Activated CD8-positive, alpha-beta memory T cell treated with anti-CD3 and anti-CD28 coated beads, Interleukin-2, amount 10 ng/mL, durations not matched to agents 7 days and 5 days (primary cell): ENCODE measurements at places on chromosomes 7 and 10. TPM values are rescaled to one million over a fixed set of nuclear protein-coding genes. Genes with fewer than 3 reads are reported as not detected.
A peak's percentile ranks its signal among the peaks of the same experiment; 100 is the strongest.

DNA sequence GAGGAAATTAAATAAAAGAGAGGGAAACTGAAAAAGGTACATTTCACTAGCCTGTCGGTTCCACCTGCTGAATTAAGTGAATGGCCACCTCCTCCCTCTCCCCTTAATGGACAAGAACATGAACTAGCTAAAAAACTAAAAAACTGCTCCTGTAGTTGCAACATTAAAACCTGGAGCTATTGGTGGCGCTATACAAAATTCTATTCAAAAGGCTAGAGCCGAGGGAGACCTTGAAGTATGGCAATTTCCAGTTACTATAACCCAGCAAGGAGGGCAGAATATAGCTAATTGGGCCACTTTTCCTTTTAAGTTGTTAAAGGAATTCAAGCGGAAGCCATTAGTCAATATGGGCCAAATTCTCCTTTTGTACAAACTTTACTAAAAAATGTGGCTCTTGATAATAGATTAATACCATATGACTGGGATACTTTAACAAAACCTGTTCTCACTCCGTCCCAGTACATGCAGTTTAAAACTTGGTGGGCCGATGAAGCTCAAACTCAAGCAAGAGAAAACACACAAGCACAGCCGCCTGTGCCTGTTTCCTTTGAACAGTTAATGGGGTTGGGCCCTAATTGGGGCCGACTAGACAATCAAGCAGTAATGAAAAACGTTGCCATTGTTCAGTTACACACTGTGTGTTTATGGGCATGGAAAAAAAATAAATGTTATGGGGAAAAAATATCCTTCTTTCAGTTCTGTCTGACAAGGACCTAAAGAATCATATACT lies 6.5 kb upstream of the CHST3 start:
- no peak for DNase-seq

GRCh38 chr10:43574906-43575305 lies 490 bp upstream of the ZNF239 start:
- no peak for DNase-seq

DNA sequence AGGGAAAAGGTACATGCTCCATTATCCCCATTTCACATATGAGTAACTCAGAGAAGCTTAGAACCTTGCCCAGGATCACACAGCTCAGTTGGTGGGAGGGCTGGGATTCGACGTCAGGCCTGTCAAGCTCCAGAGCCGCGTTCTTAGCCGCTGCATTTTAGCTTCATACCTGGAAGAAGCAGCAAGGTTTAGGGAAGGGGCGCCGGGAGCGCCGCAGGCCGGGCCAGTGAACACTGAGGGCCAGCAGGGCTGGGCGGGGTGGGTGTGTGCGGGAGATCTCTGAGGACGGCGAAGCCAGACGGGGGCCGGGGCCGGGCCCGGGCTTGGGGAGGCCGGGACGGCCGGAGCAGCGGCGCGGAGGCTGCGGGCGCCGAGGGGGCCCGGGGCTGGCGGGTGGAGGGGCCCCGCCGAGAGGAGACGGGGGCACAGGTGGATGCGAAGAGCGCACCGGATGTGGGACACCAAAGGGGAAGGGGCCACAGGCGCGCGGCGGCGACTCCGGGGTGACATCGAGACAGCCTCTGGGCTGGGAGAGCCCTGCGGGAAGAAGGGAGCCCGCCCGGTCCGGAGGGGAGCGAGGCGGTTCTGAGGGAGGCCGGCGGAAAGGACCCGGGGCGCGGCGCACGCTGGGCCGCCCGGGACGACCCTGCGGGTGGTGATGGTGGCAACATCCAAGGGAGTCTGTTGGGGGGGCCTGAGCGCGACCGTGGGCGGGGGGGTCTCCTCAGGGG lies 498 bp downstream of the NDST2 start:
- peak; percentile 74 for DNase-seq

DNA sequence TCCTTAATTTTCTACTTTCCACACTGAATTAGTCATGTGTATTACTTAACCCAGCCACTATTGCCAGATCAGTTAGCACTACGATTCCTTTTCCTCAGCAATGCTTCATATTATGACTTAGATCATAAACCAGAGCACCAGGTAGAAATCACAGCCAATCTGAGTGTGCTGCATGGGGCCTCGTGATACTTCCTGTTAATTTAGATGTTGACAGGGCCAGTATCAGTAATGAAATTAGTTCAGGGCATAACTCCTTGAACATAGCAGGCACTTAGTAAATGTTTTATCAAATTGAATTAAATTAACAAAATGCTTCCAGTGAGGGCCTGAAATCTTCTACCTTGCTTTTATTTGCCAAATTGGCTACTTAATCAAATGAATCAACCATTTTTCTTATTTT lies 169.3 kb upstream of the LRGUK start:
- DNase-seq = no peak

DNA sequence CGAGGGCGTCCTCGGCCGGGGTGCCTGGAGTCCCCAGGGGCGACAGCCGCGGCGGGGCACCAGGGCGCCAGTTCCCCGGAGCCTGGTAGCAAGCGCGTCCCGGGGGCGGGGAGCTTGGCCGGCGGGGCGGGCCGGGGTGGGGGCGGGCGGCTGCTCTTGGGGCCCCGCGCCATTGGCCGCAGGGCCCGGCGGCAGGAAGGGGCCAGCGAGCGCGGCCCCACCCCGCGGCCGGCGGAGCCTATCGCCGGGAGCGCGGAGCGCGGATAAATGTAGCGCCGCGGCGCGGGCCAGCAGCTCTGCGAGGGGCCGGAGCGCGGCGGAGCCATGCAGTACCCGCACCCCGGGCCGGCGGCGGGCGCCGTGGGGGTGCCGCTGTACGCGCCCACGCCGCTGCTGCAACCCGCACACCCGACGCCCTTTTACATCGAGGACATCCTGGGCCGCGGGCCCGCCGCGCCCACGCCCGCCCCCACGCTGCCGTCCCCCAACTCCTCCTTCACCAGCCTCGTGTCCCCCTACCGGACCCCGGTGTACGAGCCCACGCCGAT lies at the start of gene HHEX:
Gene HHEX, plus strand, starts transcription at position 293 of the 548 bp plus-strand sequence. Its CDS starts 32 bp downstream, at position 325.
- peak; percentile 49 for DNase-seq

DNA sequence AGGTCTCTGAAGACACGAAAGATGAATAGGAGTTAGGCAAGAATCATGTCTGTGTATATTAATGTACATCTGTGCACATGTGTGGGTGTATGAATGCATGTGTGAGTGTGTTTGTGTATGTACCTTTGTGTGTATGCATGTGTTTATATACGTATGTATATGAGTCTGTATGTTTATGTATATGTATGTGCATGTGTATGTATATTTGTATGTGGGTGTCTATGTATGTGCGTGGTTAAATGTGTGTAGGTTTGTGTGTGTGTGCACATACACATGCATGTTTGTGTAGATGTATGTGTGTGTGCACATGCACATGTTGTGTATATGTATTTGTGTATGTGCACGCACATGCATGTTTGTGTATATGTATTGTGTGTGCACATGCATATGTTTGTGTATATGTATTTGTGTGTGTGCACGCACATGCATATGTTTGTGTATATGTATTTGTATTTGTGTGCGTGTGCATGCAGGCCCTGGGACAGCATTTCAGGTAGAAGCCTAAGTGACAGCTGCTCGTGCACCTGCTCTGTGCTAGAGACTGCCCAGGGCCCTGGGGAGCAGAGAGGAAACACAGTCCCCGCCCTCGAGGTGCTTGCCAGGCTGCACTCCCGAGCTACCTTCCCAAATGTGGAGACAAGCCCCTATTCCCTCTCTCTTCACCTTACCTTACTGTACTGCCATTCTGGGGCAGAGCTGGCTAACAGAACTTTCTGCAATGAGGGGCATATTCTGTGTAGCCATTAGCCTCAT lies 12.1 kb downstream of the PNLIPRP1 start:
- no peak for DNase-seq

GRCh38 chr7:42045961-42046360 lies 191.0 kb downstream of the GLI3 start:
- DNase-seq = no peak

GRCh38 chr10:44581996-44582395 lies 197.1 kb upstream of the CXCL12 start:
- no peak for DNase-seq

DNA sequence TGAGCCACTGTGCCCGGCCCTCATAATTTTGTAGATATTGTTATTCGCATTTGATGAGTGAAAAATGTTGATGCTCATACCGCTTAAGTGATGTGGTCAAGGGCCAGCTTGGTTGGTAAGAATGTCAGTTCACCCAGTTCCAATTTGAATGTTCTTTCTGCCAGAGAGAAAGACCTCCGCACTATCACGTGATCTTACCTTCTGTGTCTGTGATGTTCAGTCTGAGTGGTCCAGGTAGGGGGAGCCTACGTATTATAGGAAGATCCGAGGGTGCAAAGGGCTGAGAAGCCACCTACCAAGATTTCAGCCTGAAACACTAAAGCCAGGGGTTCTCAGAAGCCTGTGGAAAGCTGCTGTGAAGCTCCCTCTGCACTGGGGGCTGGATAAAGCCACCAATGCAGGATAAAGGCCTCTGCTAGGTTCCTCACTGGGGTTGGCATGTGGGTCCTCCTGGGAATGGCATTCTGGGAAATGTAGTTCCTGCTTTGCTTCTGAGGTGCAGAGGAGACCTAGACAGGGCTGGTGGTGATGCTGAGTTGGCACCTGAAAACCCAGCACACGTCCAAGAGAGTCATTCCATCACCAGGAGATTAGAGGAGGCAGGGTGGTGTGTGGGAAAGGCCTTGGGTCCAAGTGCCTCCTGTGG lies 64.7 kb upstream of the AOAH start:
- peak; percentile 50 for DNase-seq

DNA sequence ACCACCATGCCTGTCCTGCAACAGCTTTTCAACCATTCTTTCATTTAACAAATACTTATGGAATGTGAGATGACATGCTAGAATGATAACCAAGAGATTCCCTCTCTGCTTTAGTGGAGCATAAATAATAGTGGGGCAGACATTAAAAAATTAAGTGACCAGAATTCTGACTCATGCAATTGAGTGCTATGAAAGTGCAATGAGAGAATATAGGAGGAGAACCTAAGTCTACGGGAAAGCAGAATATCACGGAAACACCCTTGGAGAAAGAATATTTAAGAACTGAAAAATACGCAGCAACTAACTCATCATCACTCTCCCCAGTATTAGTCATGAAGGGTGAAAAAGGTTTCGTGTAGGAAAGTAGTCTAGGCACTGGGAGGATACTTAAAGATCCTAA lies 7.1 kb downstream of the KIF5B start:
- DNase-seq = no peak

- no peak for DNase-seq
These were observed 14.5 kb upstream of the CPA1 start for GRCh38 chr7:130365511-130366441.

- DNase-seq = no peak
These were observed 497.0 kb upstream of the FOXK1 start for GRCh38 chr7:4185136-4185535.

GRCh38 chr7:5610500-5611186 lies 170.8 kb downstream of the RNF216 start:
- DNase-seq = no peak

GRCh38 chr10:21742740-21743412 lies 208.8 kb downstream of the MLLT10 start:
- DNase-seq = no peak

DNA sequence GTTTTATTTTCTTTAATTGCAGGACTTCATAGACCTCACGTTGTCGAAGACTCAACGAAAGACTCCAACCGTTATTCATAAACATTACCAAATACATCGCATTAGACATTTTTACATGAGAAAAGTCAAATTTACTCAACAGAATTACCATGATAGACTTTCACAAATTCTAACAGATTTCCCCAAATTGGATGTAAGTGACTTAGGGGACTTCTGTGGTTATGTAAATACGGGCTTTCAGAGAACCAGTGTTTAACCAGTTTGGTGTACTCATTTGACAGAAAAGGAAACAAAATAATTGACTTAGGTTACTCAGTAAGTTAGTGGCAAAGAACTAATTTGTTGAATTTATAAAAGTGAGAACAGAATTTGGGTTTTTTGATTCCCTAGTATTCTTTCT lies 4.2 kb downstream of the GTPBP4 start:
- DNase-seq = no peak

- no peak for DNase-seq
These were observed 14.7 kb downstream of the BRAT1 start for GRCh38 chr7:2540641-2541051.

GRCh38 chr7:22894546-22894945 lies 71.9 kb upstream of the TOMM7 start:
- DNase-seq = no peak

DNA sequence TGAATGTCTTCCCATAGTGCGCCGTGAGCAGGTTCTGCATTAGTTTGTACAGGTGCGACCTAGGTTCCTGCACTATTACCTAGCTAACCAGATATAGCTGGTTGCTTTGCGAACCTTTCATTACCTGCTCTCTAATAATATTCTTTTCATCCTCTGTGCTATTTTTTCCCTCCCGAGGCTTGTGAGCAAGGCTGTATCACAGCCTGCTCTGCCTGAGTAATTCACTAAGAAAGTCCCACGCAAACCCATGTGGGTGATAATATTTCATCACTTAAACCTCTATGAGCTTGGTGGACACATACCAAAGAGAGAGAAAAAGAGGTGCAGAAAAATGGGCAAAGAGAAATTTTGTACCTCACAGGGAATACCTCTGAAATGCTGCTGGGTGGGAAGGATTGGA lies 8.4 kb downstream of the INHBA start:
- DNase-seq = no peak

DNA sequence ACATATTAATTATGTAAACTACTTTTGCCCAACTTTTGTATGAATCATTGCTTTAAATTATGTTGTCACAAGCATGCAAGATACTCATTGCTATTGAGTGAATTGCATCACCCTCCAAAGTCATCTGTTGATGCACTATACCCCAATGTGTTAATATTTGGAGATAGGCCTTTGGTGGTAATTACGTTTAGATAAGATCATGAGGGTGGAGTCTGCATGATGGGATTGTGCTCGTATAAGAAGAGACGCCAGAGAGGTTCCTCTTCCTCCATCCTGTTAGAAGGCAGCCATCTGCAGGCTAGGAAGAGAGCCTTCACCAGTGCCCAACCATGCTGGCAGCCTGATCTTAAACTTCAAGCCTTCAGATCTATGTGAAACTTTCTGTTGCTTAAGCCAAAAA lies 95.3 kb upstream of the MAGI2 start:
- DNase-seq = no peak

DNA sequence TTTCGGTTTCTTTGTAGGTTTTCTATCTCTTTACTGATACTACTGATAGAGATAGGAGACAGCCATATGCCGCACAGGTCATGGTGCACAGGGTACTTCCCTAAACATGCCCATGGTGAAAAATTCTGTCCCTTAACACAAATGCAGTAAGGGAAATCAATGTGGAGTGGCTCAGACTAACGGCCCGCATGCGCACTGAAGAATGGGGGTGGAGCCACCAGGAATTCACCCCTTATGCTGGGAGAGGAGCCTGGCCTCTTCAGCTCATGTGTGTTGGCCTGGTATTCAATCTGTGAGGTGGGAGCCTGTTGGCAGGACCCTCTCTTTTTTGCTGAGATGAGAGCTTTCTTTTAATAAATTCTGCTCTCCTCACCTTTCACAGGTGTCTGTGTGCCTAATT lies 8.4 kb upstream of the URGCP start:
- DNase-seq = no peak

- no peak for DNase-seq
These were observed 67.0 kb downstream of the MDFIC start for GRCh38 chr7:114988755-114989375.

- no peak for DNase-seq
These were observed 156.4 kb upstream of the MTPN start for GRCh38 chr7:136133551-136133950.

The MICU1 gene
- total RNA-seq = 25.9 TPM

The UFSP1 gene
- 2.7 TPM for total RNA-seq

The EBLN1 gene
- total RNA-seq = not detected

The ANKRD22 gene
- 0.37 TPM for total RNA-seq

The VWDE gene
- 4.6 TPM for total RNA-seq

The TNKS2 gene
- 27.1 TPM for total RNA-seq

The TAS2R4 gene
- 0.49 TPM for total RNA-seq

The NEUROD6 gene
- not detected for total RNA-seq

The GJD4 gene
- not detected for total RNA-seq

The HOXA9 gene
- not detected for total RNA-seq

The RAB19 gene
- total RNA-seq = 7.3 TPM
